ENCODE measurements at places on chromosomes 4 and X.

DNA sequence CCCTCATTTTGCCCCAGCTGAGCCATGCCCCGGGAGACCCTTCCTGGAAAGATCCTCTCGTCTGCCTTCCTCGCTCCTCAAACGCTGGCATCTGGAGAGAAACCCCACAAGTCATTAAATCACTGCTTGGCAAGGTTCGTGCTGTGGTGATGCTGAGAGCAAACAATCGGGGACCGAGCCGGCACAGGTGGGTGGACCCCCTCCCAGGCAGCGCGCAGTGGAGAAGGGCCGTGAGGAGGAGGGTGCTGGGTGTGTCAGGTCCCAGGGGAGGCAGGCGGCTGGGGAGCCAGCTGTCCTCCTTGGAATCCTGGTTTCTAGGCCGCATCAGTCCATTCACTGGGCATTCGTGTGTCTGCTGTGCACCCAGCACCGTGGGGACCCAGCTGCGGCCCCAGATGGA lies 64.9 kb upstream of the PSAPL1 start:
- DNase-seq: no peak

DNA sequence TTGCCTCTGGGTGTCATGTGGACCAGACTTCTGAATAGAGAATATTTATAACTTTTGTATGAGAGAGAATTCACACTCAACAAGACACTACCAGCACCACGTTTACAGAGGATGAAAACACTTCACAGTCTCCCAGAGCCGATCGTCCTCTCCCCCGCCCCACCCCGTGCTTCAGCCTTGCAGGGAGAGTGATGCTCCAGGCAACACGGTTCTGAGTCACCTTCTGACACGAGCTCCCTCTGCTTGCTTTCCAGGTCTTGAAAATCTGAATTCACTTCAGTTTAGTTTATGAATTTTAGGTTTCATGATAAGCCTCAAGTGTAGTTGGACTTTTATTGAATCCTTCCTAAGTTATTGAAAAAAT lies 59.8 kb downstream of the CPLX1 start:
- DNase-seq: no peak

GRCh38 chr4:170423137-170423536 lies 333.4 kb upstream of the AADAT start:
- DNase-seq: no peak

DNA sequence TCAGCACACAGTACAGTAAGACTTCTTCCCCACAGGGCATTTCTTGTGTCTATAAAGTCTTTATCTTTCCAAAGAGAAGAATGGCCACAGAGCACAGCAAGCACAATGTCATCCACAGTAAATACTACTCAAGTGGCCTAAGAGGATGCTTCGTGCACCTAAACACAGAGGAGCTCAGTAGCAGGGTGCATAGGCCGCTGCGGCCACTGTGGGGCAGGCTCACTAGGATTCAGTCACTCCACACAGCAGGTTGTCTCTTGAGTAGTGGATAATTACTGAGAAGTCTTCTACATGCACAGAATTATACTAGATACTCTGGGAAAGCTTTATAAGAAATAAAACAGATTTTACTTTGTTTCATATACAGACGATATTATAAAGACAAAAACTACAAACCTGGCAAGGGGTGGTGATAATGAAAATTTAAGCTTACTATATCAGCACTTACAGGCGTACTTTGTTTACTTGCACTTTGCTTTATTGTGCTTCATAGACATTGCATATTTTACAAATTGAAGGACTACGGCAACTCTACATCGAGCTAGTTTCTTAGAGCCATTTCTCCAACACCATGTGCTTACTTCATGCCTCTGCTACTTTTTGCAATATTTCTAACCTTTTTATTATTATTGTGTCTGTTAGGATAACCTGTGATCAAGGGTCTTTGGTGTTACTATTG lies 78.5 kb downstream of the PRDM5 start:
- no peak for DNase-seq

DNA sequence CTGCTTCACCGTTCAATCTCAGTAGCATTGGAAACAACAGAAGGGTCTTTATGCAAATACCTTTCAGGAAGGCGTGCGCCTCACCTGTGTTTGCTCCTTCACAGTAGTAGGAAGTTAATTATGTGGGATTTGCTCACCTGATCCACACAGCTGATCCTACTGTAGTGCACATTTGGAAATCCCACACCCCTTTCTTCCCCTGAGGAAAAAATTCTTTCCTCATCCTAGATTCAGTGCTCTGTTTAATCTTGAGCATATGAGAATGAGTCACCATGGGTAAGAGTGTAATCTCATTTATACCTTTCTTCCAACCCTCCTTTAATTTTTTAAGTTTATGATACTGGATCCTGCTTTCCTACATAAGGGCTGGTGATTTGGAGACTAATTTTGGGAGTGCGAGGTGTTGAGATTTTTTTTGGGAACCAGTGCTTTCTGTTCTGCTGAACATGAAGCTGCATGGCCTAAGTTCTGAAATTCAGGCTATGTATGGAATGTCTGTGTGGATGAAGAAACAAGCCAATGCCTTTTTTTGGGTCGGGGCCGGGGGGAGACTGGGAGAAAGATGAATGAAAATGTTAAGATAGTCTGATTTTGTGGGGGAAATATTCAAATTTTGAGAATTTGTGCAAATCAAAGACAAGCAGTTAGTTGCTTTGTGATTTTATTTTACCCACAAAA lies 19.0 kb downstream of the GAB1 start:
- no peak for DNase-seq

DNA sequence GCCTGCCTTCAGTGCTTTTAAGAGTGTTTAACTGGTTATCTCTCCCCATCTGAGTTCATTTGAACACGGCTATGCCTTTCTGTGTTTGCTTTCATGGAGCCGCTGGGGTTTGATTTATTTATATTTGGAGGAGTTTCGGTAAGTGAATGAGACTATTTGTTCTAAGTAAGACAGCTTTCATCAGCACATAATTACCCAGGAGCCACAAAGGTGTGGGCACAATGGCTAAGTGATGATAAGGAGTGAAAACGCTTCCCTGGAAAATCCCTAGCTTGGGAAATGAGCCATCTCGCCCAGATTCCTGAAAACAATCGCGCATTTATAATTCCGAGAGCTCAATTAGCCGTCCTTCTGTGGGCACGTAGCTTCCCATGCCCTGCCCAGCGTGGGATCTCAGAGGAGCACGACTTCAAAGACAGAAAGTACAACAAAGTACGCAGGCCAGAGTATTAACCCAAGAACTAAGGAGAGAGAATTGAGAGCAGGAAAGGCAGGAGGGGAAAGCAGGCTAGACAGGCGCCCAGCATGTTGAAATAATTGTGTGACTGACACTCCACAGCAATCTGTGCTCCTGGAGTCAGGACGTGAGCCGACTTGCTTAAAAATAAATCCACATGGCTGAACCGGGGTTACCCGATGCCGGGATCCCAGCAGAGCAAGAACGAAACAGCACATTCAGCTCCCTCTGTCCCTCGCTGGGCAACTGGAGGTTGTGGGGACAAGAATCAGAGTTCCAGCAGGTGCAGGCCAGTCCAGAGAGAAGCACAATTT lies 99.0 kb downstream of the DHRSX start:
- no peak for DNase-seq

DNA sequence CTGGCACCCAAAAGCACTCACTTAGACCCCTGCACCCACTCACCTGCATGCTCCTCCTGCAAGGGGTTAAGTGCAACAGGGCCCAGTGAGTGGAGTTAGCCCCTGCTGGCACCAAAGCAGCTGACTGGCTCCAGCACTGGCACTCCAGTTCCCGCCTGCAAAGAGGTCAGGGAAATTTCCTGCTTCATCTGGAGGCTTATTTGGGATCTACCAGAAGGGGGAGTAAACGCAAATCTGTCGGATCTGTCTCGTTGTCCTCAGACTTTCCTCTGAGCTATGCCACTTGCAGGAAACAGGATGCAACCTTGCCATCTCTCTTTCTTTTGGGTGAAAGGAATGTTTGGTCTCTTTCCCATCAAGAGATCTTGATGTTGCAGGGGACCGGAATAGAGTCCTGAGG lies 435.6 kb downstream of the PCDH10 start:
- DNase-seq: no peak

GRCh38 chr4:127622921-127623796 lies 9.6 kb upstream of the INTU start:
- DNase-seq: peak; percentile 2

- no peak for DNase-seq
Observed at GRCh38 chr4:152676052-152676854, 3.5 kb downstream of the TMEM154 start.

DNA sequence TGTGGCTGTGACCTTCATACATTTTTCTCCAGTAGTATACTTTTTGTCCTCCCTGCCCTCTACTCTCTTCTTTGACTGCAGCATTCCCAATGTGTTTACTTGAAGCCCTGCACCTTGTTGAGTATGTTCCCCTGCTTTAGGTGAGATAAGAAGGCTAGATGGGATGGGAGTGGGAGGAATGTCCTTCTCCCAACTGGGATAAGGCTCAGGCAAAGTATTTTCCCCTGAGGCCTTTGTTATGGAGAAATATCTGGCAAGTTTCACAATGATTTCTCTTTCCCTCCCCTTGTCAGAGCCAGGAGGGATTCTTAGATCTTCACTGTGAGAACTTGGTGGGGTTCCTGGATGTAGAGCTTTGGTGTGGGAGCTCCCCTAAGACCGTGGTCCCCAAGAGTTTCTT lies 131.8 kb downstream of the CLCN5 start:
- DNase-seq: no peak

- peak; percentile 52 for DNase-seq
Observed at GRCh38 chrX:103554687-103555424, 30.5 kb upstream of the TCEAL4 start.

GRCh38 chr4:88098993-88099752 lies 59.3 kb downstream of the ABCG2 start:
- no peak for DNase-seq

GRCh38 chr4:1602655-1603412 lies 81.3 kb downstream of the FAM53A start:
- DNase-seq: no peak

GRCh38 chr4:70515367-70516250 lies 2.8 kb upstream of the AMTN start:
- no peak for DNase-seq

DNA sequence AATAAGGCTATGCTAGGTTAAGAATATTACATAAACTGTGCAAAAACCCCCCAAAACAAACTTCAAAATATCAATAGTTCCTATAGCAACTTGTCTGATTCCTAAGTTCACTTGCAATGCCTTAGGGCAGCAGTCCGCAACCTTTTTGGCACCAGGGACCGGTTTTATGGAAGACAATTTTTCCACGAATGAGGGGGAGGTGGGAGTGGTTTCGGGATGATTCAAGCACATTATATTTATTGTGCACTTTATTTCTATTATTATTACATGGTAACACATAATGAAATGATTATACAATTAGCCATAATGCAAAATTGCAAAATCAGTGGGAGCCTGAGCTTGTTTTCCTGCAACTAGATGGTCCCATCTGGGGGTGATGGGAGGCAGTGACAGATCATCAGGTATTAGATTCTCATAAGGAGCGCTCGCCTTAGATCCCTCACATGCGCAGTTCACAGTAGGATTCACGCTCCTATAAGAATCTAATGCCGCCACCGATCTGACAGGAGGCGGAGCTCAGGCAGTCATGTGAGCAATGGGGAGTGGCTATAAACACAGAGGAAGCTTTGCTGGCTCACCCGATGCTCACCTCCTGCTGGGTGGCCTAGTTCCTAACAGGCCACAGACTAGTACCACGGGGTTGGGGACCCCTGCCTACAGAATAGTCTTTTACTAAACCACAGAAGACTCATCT lies 39.7 kb downstream of the ACOX3 start:
- no peak for DNase-seq

- no peak for DNase-seq
Observed at GRCh38 chr4:53374777-53375258, 2.6 kb upstream of the FIP1L1 start.

- DNase-seq: peak; percentile 26
Observed at GRCh38 chrX:39760930-39761329, 336.8 kb downstream of the BCOR start.

DNA sequence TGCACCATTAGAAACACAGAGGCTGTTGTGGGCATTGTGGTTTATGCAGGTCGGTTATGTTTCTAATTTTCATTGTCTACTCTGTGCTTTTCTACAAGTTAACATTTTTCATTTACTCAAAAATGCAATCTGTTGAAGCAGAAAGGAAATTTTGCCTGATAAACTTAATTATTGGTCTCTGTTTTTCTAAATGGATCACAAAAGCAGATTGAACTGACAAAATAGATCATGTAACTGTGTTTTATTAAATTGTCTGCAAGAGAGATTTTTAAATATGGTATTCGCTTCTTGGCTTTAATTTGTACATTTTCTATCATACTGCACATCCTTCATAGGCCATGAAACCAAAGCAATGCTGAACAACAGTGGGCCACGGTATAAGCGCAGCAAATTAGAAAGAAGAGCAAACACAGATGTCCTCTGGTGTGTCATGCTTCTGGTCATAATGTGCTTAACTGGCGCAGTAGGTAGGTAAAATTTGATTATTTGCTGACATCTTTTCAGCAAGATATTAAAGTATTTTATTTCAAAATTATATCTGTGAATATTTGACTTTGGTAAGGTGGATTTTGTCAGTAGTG lies 50.6 kb downstream of the ATP10D start:
- DNase-seq: no peak

DNA sequence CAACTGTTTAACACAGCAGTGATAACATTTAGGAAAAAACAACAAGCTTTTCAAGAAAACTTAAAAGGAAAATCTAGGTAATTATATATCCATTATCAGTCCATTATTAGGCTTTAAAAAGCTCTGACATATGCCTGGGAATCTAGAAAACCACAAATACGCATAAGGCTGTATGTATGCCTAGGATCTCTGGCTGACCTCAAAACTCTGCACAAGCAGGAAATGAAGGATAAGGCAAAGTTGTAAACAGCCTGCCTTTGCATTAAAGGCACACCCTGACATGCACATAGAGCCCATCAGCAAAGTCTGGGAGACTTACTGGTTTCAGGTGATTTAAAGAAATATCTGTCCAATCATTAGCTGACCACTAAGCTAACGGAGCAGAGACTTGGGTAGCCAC lies 14.0 kb downstream of the TIMP1 start:
- no peak for DNase-seq

- no peak for DNase-seq
Observed at GRCh38 chr4:157776930-157777528, 395.8 kb downstream of the GASK1B start.

DNA sequence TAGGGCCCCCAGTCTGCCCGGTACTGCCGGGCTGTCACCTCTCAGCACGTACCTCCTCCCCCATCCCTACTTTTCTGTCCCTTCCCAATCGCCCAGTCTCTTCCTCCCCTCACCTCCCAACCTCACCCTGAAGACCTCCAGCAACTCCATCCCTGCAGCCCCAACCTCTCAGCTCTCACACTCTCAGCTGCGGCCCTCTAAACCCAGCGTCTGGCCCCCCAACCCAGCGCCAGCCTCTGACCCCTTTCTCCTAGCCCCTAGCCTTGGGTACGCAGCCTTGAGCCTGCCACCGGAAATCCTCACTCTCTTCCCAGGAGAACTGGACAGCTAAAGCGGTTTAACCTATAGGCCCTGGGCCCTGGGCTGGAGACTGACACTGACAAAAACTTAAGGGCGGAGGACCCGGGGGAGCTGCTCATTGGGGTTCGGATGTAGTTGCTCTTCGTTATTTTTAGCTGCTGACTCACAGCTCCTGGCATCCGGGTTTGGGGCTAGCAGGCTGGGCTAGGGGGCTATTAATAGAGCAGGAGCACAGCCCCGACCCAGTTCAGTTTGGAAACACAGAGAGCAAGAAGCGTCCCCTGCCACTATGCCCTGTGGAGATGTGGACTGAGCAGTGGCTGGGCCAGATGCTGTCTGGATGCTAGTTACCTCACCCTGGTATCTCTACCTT lies 9.6 kb upstream of the DLG3 start:
- DNase-seq: no peak

GRCh38 chr4:120331486-120332370 lies 265.1 kb upstream of the MAD2L1 start:
- no peak for DNase-seq

GRCh38 chr4:10240691-10241090 lies 124.1 kb upstream of the WDR1 start:
- DNase-seq: no peak
